Prostate gland (tissue), 2 donors: ENCODE measurements at places on chromosomes 3 and 15. TPM values are rescaled to one million over a fixed set of nuclear protein-coding genes. Genes with fewer than 3 reads are reported as not detected.

GRCh38 chr15:84817466-84818081 is 418 bp downstream of the ALPK3 start:
- no peaks in the 10 kb centered on the region for H3K27me3 ChIP-seq
- no peaks in the 10 kb centered on the region for H3K36me3 ChIP-seq
- H3K4me3 ChIP-seq = peak overlapping the region; percentile 3

Gene GABRR3
- not detected for total RNA-seq

Gene TBCCD1
- 26.0 TPM for total RNA-seq

Gene CP
- 15.2 TPM for total RNA-seq

DNA sequence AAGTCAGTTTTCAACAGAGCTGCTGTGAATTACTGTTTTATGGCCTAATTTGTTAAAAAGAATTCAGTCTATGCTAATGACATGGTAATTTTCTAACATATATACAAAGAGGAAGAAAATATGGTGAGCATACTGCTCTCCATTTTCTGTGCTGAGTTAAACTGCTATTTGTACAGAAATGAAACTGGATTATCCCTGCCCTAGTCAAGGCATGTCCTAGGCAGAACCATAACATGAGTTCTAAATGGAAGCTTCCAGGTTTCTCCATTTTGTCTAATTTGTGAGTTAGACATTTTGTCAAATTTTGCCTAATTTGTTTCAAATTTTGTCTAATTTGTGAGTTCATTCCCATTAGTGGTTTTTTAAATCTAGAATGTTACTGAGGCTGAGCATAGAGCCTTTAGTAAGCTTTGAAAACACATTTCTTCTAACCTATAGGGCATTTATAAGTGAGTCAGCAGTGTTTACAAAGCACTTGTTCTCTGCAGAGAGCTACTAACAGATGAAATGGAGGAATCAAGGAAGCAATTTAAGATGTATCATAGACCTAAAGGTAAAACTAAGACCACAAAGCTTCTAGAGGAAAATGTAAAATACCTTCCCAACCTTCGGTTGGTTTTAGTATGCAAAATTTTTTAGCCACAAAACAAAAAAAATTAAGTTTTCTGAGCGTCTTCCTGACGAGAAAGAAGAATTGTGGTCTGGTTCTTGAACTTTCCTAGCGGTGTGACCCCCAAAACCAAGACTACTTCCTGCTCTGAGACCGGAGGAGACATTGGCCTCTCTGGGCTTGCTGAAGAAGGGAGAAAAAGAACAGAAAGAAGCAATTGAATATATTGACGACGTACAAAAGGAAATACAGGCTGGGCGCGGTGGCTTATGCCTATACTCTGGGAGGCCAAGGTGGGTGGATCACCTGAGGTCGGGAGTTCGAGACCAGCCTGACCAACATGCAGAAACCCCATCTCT is 9.8 kb downstream of the P2RY14 start:
- no peaks in the 10 kb centered on the region for H3K4me1 ChIP-seq
- no peak overlapping the region for H3K4me3 ChIP-seq
- H3K27ac ChIP-seq = no peak overlapping the region
- DNase-seq = no peak
- no peaks in the 10 kb centered on the region for H3K36me3 ChIP-seq

GRCh38 chr3:62672988-62673313 is 202.3 kb downstream of the CADPS start:
- no peak overlapping the region for H3K27ac ChIP-seq
- no peaks in the 10 kb centered on the region for H3K36me3 ChIP-seq
- DNase-seq = no peak

GRCh38 chr3:100124201-100124761 is 10.0 kb upstream of the FILIP1L start:
- H3K4me3 ChIP-seq = no peak overlapping the region
- no peak for DNase-seq
- no peaks in the 10 kb centered on the region for H3K4me1 ChIP-seq
- no peak overlapping the region for H3K27ac ChIP-seq
- H3K27me3 ChIP-seq = no peaks in the 10 kb centered on the region
- H3K36me3 ChIP-seq = no peaks in the 10 kb centered on the region

- H3K36me3 ChIP-seq = no peaks in the 10 kb centered on the region
- no peak for DNase-seq
- no peak overlapping the region for H3K27ac ChIP-seq
These were observed 65.3 kb downstream of the MEIS2 start for GRCh38 chr15:37034835-37035748.

GRCh38 chr3:122097141-122097540 is 42.0 kb downstream of the CD86 start:
- H3K27me3 ChIP-seq = no peaks in the 10 kb centered on the region
- no peaks in the 10 kb centered on the region for H3K4me1 ChIP-seq
- no peak for DNase-seq
- H3K27ac ChIP-seq = no peak overlapping the region
